Left lung (tissue), 14 donors: ENCODE measurements at places on chromosomes 12 and 14. TPM values are rescaled to one million over a fixed set of nuclear protein-coding genes. Genes with fewer than 3 reads are reported as not detected.

DNA sequence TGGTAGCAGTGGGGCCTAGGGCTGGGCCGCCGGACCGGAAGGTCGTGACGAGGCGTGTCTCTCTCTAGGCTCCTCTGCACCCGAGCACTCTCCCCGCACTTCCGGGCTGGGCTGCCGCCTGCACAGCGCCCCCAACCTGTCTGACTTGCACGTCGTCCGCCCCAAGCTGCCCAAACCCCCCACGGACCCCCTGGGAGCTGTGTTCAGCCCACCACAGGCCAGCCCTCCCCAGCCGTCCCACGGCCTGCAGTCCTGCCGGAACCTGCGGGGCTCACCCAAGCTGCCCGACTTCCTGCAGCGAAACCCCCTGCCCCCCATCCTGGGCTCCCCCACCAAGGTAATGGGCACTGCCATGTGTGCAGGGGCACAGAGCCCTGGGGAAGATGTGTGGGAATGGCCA is 13.3 kb upstream of the PUS1 start:
- no peak for DNase-seq

GRCh38 chr12:55744340-55745030 is 1.6 kb downstream of the GDF11 start:
- no peak for DNase-seq

GRCh38 chr14:29085546-29085945 is 319.0 kb downstream of the FOXG1 start:
- no peak for DNase-seq

GRCh38 chr12:26723379-26724308 is 109.3 kb downstream of the ITPR2 start:
- DNase-seq: no peak

OTOGL gene
- 0.28 TPM for polyA plus RNA-seq

KRT2 gene
- not detected for polyA plus RNA-seq

DCN gene
- 1,543 TPM for polyA plus RNA-seq

GLS2 gene
- polyA plus RNA-seq: 2.6 TPM
